ENCODE measurements at places on chromosomes 16 and 17.

DNA sequence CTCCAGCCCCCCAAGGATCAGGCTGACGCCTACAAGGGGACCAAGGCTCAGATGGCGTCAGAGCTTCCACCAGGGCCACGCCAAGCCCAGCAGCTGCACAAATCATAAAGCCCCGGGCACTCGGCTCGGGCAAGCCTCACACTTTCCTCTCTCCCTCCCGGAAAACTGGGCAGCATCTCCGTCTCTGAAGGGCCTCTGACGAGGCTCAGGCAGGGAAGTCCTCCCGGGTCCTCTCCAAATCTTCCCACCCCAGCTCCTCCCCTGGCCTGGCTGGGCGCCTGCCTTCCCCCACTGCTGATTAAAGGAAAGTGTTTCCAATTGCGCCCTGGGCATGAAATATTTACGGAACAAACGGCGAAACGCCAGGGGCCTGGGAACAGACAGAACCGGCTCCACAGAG lies 38.5 kb downstream of the PIEZO1 start:
- no peak for DNase-seq

- no peak for DNase-seq
These were observed 9.1 kb downstream of the NAGPA start for GRCh38 chr16:5024632-5025031.

DNA sequence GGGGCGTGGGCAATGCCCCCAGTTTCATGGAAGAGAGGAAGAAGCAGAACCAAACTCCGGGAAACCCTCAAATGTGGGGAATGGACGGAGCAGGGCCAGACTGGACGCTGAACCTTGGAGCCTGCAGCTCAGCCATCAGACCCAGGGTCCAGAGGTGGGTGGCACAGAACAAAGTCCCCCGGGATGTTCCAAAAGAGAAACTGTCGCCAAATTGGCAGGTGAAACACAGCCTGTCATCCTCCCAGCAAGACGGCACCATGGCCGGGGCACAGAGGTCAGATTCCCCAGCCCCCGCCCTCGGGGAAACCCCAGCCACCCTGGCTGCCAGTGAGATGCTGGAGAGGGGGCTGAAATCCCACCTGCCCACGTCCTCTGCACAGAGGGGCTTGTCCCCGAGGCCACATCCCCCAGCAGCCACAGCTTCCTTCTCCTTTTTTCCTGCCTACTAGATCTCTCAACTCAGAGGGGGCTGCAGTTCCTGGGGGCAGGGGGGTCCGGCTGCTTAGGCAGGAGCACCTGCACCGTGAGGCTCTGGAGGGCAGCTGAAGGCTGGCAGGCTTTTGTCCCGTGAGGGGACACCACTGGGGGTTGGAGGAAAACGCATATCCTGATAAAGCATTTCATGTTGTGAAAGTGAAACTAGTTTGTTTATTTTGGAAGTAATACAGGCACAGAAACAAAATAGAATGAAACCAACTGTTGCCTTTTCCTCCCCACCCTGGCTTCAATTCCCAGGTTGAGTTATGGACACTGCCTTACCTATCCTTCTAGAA lies 1.2 kb upstream of the SECTM1 start:
- DNase-seq: no peak

DNA sequence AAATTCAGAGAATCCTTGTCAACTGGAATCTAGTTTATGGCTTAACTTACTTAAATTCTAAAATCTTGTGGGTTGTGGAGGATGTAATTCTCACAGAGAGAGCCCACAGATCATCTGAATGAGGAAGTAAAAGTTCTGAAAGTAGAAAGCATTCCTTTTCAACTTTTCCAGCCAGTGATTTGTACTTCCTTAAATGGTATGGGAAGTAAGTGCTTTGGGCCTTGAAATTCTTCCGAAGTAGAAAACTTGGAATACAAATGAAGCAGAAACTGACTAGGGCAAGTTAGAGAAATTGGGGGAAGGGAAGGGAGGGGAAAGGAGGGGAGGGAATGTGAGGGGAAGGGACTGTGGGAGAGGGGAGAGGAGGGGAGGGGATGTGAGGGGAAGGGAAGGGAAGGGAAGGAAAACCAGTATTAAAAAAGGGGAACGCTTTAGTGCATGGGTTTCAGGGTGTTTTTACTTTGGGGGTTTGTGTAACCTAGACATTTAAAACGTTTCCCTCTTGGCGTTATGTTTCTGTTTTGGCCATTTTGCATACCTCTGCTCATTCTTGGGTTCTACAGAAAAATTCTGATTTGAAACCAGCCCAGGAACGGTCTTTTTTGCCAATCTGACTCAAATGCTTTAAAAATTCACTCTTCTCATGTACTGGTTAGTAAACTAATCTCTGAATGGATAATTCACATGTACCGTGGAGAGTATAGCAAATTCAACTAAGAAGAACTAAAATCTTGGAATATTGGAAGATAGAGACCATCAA lies 15.5 kb upstream of the SNTB2 start:
- no peak for DNase-seq

All from putamen (tissue), 1 donor.